ENCODE measurements at places on chromosomes 2 and 18.
A peak's percentile ranks its signal among the peaks of the same experiment; 100 is the strongest.

DNA sequence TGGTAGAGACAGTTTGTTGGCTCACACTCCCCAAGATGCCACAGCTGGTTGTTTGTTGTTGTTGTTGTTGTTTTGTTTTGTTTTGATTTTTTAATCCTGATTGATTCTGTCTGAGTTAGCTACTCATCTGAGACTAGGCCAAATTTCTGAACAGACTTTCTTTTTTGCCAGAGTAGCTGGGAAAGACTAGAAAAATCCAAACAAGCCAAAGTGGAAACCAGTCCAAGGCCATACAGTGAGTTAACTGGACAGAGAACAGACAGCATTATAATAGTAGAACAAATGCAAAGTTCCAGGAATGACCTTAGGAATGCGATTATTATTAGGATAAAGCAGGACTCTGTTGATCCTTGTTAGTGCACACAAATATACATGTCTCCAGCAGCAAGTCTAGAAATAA, 43.8 kb upstream of the CYP26B1 start:
- DNase-seq = no peak

DNA sequence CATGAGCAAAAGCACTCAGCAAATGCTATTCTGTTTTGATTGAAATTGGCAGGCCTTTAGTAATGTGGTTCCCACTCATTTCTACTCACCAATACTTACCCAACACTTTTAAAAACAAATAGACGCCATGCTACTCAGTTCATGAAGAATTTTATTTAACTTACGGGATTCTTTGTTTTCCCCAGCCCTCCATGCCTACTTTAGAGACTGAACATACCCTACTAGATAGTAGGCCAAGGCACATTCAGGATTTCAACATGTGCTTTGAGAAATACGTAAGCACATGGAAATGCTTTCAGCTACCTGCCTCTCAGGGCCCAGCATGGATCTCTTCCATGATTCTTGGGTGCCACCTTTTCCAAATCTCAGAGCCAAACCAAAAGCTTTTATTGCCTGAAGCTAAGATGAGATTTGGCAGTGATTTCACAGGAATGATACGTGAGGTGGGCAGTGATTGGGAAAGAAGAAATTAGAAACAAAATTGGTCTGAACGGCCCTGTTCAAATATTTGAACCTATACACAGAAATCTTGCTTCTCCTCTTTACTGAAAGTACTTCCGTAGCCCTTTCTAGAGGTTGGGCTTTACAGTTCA, 31.4 kb downstream of the NAPG start:
- no peak for DNase-seq

DNA sequence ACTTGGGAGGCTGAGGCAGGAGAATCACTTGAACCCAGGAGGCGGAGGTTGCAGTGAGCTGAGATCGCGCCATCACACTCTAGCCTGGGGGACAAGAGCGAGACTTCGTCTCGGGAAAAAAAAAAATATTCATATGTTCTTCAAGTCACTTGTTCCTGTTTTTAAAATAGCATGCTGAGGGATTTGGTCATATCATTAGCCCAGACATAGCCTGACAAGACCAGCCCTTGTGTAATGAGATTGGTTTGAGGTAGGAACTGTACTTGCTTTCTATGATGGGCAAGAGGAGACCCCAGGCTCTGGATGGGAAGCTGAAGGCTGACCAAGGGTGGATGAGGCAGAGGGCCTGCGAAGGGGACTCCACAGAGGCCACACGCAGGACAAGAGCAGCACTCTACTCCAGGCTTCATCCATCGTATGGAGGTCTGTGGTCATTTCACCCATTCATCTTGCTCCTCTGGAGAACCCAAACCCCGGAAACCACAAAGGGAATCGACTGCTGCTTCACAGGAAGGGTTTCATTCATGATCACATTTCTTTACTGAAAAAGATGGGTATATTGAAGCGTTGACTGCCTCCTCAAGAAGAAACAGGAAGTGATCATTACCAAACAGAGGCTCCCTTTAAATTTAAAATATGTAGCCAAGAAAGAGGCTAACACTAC, 87.1 kb upstream of the ZNF397 start:
- no peak for DNase-seq

- no peak for DNase-seq
These were observed 703.0 kb downstream of the RNF144A start for GRCh38 chr2:7620255-7620654.

DNA sequence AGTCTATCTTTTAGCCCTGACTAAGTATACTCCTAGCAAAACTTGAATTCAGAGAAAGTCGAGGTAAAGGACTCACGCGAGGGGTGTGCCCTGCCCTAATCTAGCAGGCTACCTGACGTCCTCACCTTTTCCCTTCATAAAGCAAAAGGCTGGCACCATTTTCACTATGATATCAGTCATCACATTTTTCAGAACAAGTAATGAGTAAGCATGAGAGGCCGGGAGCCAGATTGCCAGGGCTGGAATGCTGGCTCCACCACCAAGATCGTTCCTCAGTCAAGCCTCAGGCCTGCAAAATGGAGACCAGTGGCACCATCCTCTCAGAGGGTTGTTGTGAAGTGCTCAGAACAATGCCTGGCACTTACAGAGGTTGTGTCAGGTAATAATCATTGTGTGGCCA, 18.7 kb upstream of the NCKAP5 start:
- peak; percentile 51 for DNase-seq

DNA sequence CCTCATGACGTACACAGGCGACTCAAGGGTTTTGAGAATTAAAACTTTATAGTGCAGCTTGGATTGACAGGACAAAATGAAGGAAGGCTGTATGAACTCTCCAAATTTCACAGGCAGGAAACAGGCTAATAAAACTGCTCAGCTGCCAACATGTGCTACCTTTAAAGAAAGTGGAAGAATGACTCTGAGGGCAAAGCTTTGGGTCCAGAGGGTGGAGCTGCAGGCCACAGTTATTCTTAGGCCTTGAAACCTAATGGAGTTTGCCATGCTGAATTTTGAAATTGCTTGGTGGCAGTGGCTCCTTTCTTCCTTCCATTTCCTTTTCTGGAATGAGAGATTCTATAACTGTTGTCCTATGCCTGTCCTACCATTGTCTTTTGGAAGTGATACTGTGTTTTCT, 34.8 kb downstream of the HAT1 start:
- DNase-seq = peak; percentile 43

- peak; percentile 19 for DNase-seq
These were observed 173.3 kb upstream of the MGAT5 start for GRCh38 chr2:134080386-134081089.

- peak; percentile 38 for DNase-seq
These were observed 681.3 kb downstream of the ADCYAP1 start for GRCh38 chr18:1585881-1586488.

GRCh38 chr2:240731178-240731545, 39.5 kb downstream of the AQP12A start:
- peak; percentile 29 for DNase-seq

GRCh38 chr2:79876430-79876829, 363.6 kb downstream of the CTNNA2 start:
- peak; percentile 27 for DNase-seq

DNA sequence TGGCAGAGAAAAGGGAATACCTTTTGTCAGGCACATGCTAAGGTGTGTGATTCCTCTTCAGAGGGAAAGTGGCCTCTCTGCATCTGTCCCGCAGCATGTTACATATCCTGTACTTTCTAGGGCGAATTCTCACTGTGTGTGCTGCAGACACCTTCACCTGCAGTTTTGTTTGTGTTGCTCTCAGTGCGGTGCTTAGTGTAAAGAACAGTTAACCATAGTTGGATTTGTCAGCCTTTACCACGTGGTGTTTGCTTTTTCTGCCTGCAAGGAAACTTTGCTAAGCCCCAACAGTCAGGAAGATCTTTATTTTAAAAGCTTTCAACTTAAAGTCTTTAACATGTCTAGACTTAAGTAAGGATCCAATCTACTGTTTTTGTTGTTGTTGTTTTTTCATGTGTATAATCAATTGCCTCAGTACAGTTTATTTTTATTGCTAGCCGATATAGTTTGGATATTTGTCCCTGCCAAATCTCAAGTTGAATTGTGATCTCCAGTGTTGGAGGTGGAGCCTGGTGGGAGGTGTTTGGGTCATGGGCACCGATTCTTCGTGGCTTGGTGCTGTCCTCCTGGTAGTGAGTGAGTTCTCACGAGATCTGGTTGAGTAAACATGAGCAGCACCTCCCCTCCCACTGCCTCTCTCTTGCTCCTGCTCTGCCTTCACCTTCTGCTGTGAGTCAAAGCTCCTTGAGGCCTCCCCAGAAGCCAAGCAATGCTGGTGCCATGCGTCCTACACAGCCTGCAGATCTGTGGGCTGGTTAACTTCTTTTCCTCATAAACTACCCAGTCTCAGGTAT, 90.6 kb downstream of the SNTG2 start:
- DNase-seq = no peak

DNA sequence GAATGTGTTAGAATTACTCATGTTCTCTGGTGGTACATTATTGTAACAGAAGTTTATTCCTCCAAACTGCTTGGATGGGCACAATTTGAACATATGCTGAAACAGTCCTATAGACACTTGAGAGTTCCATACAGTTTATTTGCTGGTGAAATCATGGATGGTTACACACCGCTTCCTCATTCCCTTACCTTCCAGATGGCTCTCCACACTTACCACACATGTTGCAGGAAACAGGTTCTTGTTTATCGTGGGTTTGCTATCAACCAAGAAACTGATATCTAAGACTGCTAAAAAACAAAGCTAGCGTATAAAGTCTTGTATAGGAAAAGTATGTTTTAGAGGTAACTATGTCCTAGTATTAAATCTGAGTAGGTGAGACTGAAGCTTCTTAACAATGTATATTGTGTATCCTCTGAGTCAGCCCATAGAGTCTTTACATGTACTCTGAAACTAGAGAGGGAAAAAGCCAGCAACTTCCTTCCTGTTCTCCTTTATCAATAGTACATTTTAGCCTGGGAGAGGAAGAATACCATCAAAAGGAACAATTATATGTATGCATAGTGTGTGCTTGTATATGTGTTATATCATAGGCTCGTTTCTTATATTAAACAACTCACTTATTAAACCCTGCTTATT, 313.1 kb downstream of the PLCL1 start:
- DNase-seq = no peak

DNA sequence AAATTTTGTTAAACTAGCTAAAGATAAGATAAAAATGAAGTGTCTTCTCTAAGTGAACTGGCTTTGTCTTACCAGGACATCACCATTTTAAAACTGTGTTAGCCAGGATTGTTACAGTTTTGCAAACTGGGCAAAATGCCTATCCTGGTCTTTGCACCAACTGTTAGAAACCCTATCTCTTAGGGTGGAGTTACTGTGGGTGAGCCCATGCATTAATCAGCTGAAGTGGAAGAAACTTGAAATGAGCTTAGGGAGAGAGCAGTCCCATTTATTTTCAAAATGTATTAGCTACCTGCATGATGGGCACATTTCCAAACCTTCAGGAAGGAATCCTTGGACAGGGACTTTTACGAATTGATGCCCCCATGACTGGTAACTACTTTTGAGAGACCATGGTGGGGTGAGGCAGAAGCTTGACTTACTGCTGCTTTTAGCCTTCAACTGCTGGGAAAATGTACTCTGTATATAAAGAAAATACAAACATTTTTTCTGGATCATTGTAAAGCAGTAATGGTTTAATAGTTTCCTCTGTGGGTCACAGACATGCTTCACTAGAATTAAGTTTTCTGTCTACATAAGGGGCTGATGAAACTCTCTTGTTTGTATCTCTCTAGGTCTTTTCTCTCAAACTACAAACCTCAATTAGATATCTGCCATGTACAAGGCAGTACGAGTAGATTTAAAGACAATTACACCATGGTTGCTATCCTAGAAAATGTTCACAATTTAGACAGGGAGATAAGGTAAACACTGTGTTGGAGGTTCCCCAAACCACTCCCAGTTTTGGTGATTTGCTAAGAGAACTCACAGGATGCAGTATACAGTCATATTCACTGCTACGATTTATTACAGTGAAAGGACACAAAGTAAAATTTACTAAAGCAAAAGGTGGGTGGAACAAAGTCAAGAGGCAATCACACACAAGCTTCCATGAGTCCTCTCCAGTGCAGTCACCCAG, 321.4 kb upstream of the MMADHC start:
- DNase-seq = peak; percentile 52

- DNase-seq = no peak
These were observed 616.0 kb downstream of the NUP35 start for GRCh38 chr2:183740241-183740640.

GRCh38 chr2:119256582-119256921, 32.9 kb downstream of the STEAP3 start:
- DNase-seq = no peak

- DNase-seq = no peak
These were observed 69.4 kb downstream of the TXNL1 start for GRCh38 chr18:56568986-56569385.

DNA sequence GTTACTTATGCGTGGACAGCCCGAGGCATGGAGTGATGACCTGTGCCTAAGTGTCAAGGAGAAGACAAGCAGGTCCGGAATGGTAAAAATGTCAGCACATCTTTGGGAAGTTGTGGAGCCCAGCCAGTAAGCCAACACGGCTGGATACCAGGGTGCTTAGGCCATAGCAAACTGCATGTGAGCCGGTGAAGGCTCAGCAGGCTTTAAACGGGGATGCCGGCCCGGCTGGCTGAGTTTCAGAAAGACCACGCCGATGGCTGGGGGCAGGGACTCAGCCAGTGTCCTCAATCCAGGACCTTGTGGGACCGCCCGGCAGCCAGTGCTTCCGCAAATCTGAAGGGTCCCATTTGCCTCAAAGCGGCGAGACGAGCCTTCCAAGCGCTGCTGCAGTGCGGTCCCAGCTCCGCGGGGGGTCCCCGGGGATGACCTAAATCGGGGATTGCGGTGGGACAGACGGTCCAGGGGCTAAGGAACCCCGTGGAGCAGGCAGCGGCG, 946 bp upstream of the AGAP1 start:
- peak; percentile 21 for DNase-seq

GRCh38 chr2:230877759-230878598, 13.2 kb downstream of the ITM2C start:
- DNase-seq = no peak

DNA sequence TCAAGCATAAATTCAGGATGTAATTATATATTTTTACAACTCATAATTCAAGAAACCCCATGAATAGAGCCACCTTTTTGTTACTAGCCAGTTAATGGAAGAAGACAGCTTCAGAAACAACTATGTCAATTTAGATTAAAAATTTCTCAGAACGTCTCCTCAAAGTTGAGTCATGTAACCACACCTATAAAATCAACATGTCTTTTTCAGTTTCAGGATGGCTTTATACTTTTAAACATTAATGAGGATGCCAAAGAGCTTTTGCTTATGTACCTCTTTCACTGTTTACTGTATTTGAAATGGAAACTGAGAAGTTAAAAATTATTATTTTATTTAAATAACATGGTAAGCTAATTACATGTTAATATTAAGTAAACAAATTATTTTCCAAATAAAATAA, 280.1 kb downstream of the PTH2R start:
- no peak for DNase-seq

DNA sequence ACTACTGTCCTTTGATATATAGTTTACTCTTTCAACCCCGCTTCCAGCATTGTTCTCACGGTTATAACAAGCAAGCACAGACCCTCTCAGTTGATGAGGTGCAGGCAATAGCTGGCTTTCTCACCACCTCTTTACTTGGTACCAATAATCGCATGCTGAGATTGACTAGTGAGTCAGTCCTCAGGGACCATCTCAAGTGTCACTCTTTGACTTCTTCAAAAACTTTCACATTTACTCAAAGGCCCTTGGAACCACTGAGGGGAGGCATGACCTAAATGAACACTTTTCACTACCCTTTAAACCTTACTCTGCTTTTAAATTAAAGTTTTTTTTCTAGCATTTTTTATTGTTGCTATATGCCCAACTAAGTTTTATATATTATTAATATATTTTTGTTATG, 101.8 kb downstream of the DAW1 start:
- DNase-seq = no peak

GRCh38 chr18:45103319-45104048, 422.8 kb downstream of the SETBP1 start:
- DNase-seq = no peak

Measured in EH (cell line).